GM23338 (cell line): ENCODE measurements at places on chromosomes 4 and X. TPM values are rescaled to one million over a fixed set of nuclear protein-coding genes. Genes with fewer than 3 reads are reported as not detected.

DNA sequence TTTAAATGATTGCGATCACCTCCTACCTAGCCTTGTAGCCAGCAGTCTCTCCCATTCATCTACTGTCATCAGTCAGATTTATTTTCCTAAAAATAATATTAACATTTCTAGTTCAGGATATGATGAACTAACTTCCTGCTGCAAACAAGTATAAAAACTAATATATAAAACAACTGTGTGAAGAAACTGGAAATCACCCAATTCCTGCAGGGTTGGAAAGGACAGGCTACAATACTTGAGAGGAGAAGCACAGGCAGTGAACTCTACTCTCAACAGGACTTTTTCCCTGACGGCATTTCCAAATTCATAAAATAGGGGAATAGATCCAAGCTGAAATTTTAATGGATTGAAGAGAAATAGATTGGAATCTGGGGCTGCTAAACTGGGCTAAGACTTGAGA is 14.2 kb upstream of the BBS12 start:
- no peaks in the 10 kb centered on the region for H3K27me3 ChIP-seq
- no peak for DNase-seq
- H3K4me1 ChIP-seq, result no peaks in the 10 kb centered on the region
- no peak overlapping the region for H3K27ac ChIP-seq
- no peaks in the 10 kb centered on the region for H3K36me3 ChIP-seq

DNA sequence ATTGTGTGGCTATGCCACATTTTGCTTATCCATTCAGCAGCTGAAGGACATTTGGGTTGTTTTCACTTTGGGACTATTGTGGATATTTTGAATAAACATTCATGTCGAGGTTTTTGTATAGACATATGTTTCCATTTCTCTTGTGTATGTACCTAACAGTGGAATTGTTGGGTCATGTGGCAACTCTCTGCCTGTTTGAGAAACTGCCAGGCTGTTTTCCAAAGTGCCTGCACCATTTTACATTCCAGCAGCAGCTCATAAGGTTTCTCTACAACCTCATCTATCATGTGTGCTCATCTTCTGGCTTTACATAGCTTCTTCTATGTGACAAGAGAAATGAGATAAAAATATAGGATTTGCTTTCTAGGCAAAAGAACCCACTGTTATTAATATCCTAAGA is 29.5 kb upstream of the TSPAN5 start:
- H3K4me3 ChIP-seq, result no peak overlapping the region
- H3K36me3 ChIP-seq, result no peaks in the 10 kb centered on the region
- DNase-seq, result no peak
- peaks cover 10% of the 10 kb centered on the region for H3K4me1 ChIP-seq

GRCh38 chr4:182826391-182826790 is 90.8 kb downstream of the DCTD start:
- no peaks in the 10 kb centered on the region for H3K4me1 ChIP-seq
- no peaks in the 10 kb centered on the region for H3K27me3 ChIP-seq
- no peak for DNase-seq
- no peaks in the 10 kb centered on the region for H3K36me3 ChIP-seq
- H3K4me3 ChIP-seq, result no peak overlapping the region

- no peak for DNase-seq
- H3K4me3 ChIP-seq, result no peak overlapping the region
- H3K27me3 ChIP-seq, result no peaks in the 10 kb centered on the region
- no peaks in the 10 kb centered on the region for H3K36me3 ChIP-seq
- H3K4me1 ChIP-seq, result no peaks in the 10 kb centered on the region
Observed at GRCh38 chr4:140679576-140679975, 76.6 kb downstream of the TBC1D9 start.

The PRDM8 gene
- total RNA-seq, result not detected in 2 replicates

- peak; percentile 78 for DNase-seq
- no peaks in the 10 kb centered on the region for H3K27me3 ChIP-seq
- H3K27ac ChIP-seq, result no peak overlapping the region
- H3K36me3 ChIP-seq, result no peaks in the 10 kb centered on the region
- H3K4me3 ChIP-seq, result no peak overlapping the region
- H3K4me1 ChIP-seq, result no peaks in the 10 kb centered on the region
Observed at GRCh38 chr4:111943796-111944203, 201.5 kb upstream of the FAM241A start.

- peaks cover 15% of the 10 kb centered on the region for H3K4me1 ChIP-seq
- no peak overlapping the region for H3K4me3 ChIP-seq
- no peaks in the 10 kb centered on the region for H3K36me3 ChIP-seq
- no peak overlapping the region for H3K27ac ChIP-seq
Observed at GRCh38 chrX:18075603-18076002, 145.1 kb downstream of the BEND2 start.

DNA sequence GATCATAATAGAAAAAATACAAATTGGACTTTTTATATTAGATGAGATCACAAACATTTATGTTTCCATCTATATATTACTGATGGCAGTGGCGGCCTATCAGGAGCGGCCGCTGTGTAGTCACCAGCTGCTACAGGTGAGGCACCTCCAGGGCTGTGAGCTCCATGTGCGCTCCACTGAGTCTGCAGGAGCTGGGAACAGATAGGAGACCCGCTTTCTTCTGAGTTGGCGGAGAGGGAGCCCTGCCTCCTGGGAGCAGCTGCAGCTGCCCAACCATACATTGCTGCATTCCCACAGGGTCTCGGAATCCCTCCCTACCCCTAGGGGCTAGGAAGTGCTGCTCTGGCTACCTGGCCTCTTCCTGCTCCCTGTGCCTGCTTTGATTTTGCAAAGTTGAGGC is 812.9 kb downstream of the PDHA2 start:
- no peak overlapping the region for H3K27ac ChIP-seq
- H3K36me3 ChIP-seq, result no peaks in the 10 kb centered on the region
- H3K27me3 ChIP-seq, result no peaks in the 10 kb centered on the region
- no peaks in the 10 kb centered on the region for H3K4me1 ChIP-seq
- DNase-seq, result no peak

GRCh38 chrX:105375816-105376215 is 155.3 kb upstream of the TEX13A start:
- no peak for DNase-seq
- H3K4me1 ChIP-seq, result no peaks in the 10 kb centered on the region
- no peak overlapping the region for H3K27ac ChIP-seq
- no peaks in the 10 kb centered on the region for H3K36me3 ChIP-seq

DNA sequence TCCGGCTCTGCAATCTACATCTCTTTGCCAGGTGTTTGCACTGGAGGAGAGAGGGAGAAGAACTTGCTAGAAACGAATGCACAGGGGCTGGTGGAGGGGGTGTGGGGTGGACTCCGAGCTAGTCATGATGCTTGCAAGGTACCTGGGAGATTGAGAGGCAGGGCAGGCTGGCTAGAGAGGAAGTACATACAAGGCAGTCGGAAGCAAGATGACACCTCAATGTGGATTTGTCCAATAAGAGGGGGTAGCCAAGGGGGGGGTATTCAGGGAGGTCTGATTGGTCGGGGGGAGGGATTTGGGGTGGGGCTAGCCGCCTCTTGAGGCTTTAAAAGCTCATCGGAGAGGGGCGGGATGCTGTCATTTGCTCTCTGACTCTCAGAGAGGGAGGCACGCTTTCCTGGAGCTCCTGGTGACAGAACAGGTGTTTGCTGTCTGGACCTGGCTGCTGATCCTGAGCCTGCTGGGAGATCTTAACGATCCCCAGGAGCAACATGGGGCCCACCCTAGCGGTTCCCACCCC is at the start of gene GPR50:
TSS of gene GPR50 (plus strand) at position 354 of the 520 bp plus-strand sequence. CDS start at position 492, 138 bp downstream.
- H3K4me1 ChIP-seq, result peaks cover 4% of the 10 kb centered on the region
- no peak within 1 kb of the TSS for H3K27ac ChIP-seq
- DNase-seq, result peak; percentile 34

DNA sequence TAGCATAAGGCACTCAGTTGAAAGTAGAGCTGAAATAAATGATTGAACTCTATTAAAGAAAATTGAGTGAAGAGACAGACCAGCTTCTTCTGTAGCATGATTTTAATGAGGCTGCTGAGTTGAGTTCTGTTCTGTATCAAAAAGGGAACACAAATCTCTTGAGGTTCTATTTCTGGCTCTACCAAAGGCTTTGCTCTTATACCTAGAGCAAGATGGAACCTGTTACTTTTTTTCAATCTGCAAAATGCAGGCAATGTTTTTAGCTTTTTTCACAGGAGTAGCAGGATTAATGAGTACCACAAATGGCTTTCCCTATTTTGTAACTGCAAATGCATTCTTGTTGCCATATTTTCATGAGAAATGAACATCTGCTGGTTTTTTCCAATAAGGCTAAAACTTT is 4.2 kb upstream of the ERVMER34-1 start:
- H3K27ac ChIP-seq, result no peak overlapping the region
- H3K4me1 ChIP-seq, result peaks cover 2% of the 10 kb centered on the region; the same call in 1 of the 2 replicates
- H3K27me3 ChIP-seq, result peaks cover 20% of the 10 kb centered on the region
- DNase-seq, result no peak

DNA sequence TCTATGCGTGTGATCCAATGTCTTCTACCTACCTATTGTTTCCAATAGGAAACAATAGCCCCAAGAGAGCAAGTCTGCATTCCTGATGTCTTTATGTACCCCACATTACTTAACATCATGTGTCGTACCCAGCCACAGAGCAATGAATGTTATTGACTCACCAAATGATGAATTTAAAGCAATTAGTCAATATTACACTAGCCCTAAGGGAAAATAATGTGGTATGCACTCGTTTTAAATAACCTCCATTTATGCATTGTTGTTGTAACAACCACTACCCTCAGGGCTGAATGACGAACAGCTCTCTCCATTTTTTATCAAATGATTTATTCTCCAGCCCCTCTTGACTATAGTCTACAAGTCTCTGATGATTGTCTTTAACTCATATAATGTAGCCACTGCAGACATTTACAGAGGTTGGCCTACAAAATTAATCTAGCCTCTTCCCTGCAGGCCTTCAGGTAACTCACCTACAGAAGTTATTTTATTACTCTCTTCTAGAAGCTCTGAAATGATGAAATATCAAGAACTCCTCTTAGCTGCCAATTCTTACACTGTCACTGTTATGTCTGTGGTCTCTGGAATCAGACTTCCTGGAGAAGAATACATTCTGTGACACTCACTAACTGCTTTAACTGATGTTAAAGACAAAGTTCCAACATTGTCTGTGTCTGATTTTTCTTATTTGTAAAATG is 601.7 kb upstream of the GRIA3 start:
- H3K27me3 ChIP-seq, result no peaks in the 10 kb centered on the region
- H3K36me3 ChIP-seq, result no peaks in the 10 kb centered on the region
- H3K4me1 ChIP-seq, result no peaks in the 10 kb centered on the region

DNA sequence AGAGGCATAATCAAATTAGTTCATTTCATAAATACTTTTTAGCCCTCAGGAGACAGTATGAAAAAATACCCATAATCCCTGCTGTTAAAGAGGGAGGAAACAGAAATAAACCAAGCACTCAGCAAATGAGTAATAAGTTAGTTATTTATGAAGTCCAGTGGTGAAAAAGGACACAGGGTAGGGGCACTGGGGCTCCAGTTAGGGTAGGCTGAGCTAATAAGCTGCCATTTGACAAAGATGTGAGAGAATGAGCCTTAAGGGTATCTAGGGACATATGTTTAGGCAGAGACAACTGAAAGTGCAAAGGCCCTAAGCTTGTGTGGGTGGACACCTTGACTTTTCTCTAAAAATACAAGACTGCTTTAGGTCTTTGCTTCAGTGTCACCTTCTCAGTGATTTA is 94.4 kb downstream of the IL15 start:
- no peak for DNase-seq
- H3K4me1 ChIP-seq, result no peaks in the 10 kb centered on the region
- H3K4me3 ChIP-seq, result no peak overlapping the region
- H3K36me3 ChIP-seq, result no peaks in the 10 kb centered on the region
- H3K27me3 ChIP-seq, result no peaks in the 10 kb centered on the region

DNA sequence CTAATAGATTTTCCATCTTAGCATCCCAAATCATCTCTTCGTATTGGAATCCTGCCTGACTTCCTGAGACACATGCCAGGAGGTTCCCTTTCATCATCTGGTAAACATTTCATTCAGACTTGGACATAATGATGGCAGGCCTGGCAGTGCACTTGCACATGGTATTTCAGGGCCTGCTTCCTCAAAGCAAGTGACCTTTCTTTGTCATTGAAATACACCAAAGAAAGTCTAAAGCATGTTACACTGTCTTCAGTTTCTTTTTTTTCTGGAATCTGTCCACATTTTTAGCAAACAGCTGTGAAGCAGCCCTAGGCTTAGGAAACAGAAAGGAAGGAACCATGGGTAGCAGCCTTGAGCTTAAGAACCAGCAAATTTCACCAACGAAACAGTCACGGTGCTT is 205.9 kb upstream of the VCX start:
- H3K27me3 ChIP-seq, result no peaks in the 10 kb centered on the region
- DNase-seq, result no peak
- H3K4me1 ChIP-seq, result no peaks in the 10 kb centered on the region
- H3K36me3 ChIP-seq, result no peaks in the 10 kb centered on the region
- H3K4me3 ChIP-seq, result no peak overlapping the region
- H3K27ac ChIP-seq, result no peak overlapping the region

DNA sequence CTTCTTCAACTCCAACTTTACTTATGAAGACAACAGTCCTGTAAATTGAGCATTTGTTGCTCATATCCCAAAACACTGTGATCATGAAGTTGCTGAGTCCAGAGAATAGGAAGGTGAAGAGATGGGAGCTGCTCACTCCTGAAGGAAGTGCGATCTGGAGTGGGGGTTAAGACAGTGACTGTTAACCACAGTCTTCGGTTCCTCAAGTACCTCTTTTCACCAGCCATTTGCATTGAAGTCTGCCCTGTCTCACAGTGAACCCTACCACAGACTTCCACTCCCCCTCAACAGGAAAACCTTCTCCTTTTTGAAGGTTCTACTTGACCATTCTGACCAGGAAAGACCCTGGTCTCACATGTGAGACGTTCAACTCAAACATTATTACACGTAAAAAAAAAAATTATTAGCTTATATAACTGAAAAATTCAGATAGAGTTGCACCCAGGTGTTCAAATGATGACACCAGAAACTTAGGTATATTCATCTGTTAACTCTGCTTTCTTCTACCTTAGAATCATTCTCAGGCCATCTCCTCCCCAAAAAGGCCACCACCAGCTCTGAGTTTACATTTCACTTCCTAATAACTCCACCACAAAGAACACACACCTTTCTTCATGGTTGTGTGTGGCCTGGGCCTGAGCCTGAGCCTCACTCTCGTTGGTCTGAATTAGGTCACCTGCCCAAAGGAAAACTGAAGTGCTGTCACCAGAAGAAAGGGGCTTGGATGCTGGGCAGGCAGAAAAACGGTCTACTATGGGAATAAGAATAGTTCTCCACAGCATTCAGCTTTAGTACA is 199.2 kb downstream of the DCTD start:
- no peaks in the 10 kb centered on the region for H3K27me3 ChIP-seq
- H3K36me3 ChIP-seq, result no peaks in the 10 kb centered on the region
- H3K4me3 ChIP-seq, result no peak overlapping the region
- DNase-seq, result no peak
- H3K4me1 ChIP-seq, result peaks cover 14% of the 10 kb centered on the region
- no peak overlapping the region for H3K27ac ChIP-seq

DNA sequence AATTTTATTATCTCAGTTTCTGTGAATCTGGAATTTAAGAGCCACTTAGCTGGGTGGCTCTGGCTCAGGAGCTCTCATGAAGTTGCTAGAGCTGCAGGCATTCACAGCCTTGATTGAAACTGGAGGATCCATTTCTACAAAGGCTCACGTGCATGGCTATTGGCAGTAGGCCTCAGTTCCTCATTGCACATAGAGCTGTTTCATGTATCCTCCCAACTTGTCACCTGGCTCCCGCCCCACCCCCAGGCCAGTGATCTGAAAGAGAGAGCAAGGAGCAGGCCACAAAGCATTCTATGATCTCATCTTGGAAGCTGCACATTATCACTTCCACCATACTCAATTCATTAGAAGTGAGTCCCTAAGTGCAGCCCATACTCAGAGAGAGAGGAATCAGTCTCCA is 18.5 kb upstream of the AP1AR start:
- no peak overlapping the region for H3K27ac ChIP-seq
- H3K27me3 ChIP-seq, result no peaks in the 10 kb centered on the region
- no peak overlapping the region for H3K4me3 ChIP-seq
- H3K4me1 ChIP-seq, result no peaks in the 10 kb centered on the region
- DNase-seq, result no peak

The EVC gene
- 12.8 and 31.0 TPM in 2 replicates for total RNA-seq
